ENCODE measurements at places on chromosomes 2 and 18.

GRCh38 chr2:42792087-42792582 is 248 bp downstream of the HAAO start:
- no peak for DNase-seq

DNA sequence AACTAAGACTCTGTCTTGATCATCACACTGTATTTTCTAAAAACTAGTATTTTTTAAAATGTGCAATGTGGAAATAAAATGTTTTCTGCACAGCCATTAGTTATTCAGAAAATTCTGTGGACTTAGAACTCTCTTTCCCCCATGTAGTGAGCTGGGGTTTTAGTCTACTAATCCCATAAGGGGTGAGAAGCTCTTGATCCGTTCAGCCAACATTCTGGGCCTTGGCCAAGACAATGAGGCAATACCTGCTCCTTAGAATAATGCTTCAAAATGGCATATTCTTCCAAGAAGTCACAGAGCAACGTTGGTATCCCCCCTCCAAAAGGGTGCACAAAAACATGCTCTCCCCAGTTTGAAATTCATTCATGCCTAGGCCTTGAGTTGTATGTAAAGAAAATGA is 4.0 kb downstream of the REEP1 start:
- no peak for DNase-seq

DNA sequence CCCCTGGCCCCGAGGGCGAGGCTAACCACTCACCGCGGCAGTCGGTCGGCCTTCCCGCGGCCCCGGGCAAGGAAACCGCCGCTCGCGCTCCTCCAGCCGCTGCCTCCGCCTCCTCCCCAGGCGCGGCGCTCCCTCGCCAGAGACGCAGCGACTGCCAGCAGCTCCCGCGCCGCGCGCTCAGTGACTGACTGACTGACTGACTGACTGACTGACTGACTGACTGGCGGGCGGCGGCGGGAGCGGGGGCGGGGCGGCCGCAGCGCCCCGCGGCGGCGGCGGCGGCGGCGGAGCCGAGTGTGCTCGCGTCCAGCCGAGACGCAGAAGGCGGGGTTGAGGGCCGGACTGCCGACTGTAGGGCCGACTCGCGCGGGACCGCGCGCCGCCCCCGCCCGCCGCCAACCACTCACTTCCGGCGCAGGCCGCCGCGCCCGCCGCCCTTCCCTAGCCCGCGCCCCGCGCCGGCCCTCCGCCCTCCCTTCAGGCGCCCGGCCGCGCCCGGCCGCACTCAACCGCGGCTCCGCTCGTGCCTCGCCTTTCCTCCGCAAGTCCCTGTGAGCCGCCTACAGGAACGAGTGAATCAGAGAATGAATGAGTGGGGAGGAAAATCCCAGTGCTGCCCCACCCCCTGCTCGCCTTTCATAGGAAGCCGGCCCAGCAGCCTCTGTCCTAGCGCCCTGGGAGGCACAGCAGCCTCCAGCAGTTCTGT is at the start of gene RAPH1:
RAPH1 (minus strand) TSS at position 224 of the 706 bp plus-strand sequence. CDS start 39,948 bp downstream, outside the sequence.
- DNase-seq = peak; percentile 58

GRCh38 chr2:3183766-3184165 is 193.9 kb downstream of the EIPR1 start:
- DNase-seq = no peak

GRCh38 chr2:30223413-30223874 is 7.9 kb upstream of the LBH start:
- no peak for DNase-seq

DNA sequence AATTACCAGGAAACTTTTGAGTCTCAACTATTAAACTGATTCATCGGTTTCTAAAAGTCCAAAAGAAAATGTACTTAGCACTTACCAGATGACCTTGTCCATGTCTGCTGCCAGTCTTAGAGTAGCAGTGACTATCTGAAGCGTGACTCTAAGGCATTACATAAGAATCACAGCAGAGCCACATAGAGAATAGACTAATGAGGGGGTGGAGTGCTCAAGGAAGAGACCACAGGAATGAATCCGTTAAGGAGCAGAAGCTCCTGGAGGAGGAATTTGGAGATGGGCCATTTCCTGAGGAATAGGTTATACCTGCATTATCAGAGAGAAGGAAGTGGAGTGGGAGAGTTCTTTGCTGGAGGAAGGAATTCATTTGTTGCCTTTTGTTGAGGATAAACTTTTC is 116.0 kb downstream of the MAP3K20 start:
- DNase-seq = no peak

GRCh38 chr2:42368817-42369531 is 8.0 kb upstream of the COX7A2L start:
- peak; percentile 36 for DNase-seq

GRCh38 chr2:85999061-85999831 is 106.4 kb downstream of the POLR1A start:
- no peak for DNase-seq

DNA sequence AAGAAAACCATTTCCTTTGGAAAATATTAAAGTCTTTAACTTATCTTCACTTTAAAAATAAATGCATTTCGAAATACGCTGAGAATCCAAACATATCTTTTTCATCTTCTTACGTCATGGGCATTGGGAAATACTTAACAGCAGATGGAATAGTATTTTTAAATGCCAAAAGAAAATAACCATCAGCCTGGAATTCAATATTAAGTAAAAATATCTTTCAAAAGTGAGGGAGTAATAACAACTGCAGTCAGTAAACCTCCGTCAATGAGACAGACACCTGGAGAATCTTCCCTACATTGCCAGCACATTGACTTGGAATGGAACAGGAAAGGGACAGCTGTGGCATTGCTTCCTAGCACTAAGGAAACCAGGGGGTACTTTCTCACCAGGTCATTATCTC is 290.4 kb upstream of the TNP1 start:
- DNase-seq = no peak

DNA sequence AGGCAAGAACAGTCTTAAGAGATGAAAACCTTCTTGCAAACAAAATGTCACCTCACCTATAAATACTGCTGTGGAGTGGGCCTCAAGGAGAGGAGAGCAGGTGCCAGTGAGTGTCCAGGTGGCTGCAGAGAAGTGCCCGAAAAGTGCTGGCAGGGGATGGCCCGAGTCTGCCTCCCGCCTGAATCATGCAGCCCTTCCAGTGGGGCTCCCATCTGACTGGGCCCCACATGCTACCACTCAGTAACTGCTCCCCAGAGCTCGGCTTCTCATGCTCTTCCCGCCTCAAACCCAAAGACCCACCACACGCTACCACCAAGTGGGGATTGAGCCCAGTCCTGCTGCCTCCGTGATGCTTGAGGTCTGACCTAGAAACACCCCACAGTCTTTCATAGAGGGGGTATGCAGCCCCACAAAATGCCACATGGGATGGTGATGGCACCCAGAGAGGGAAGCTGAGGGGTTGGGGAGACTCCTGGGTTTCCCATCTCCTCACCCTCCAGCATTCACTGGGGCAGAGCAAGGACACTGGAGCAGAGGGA is 7.4 kb downstream of the HS6ST1 start:
- no peak for DNase-seq

- DNase-seq = no peak
Observed at GRCh38 chr2:214450118-214450894, 39.5 kb downstream of the VWC2L start.

DNA sequence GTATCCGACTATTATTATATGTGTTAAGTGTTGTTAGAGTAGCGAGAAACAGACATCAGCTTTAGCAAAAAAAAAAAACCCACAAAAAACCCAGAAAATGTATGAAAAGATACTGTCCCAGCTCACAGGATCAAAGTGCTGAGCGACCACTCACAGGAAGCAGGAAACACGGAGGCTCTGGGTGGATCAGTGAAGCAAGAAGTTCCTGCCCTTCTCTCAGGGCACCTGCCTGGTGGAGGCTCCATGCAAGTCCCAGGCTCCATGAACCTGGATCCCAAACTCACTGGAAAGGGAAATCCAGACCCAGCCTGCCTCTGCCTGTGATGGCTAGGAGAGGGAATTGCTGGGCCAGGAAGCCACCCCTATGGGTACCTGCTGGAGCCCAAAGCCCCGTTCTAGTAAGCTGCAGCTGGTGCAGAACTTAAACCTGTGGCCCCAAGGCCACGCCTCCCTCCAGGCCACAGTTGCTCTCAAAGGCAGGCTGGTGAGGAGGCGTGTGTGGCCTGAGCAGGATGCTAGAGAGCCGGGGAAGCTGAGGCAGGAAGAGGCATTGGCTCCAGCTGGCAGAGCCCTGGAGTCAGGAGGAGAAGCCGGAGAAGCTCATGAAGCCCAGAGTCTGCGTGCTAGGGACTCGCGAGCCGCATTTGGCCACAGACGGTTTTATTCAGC is 63.5 kb upstream of the TAF1B start:
- DNase-seq = no peak

Data from NCI-H1092 treated with DMSO at 0.1 percent for 48 hours (cell line).